ENCODE measurements at places on chromosomes 2 and 18. TPM values are rescaled to one million over a fixed set of nuclear protein-coding genes. Genes with fewer than 3 reads are reported as not detected.

Gene GAREM1
- 15.2 TPM for total RNA-seq

Gene DSG2
- total RNA-seq, result 6.2 TPM

Gene POLE4
- 17.8 TPM for total RNA-seq

Gene TDRD15
- under 0.01 TPM for total RNA-seq

Gene LINC00305
- not detected for total RNA-seq

Gene ZAP70
- total RNA-seq, result 1.4 TPM

Gene FAM124B
- total RNA-seq, result 11.5 TPM

Gene ABCG8
- 1.2 TPM for total RNA-seq

Gene SCYGR4
- total RNA-seq, result not detected

Gene HOXD12
- total RNA-seq, result not detected

All from diencephalon (tissue), 1 donor.